ENCODE measurements at places on chromosomes 5 and 9. TPM values are rescaled to one million over a fixed set of nuclear protein-coding genes. Genes with fewer than 3 reads are reported as not detected.

The QRFP gene
- total RNA-seq, result not detected

The LPCAT1 gene
- total RNA-seq, result 33.8 TPM

The MAMDC4 gene
- total RNA-seq, result 5.1 TPM

The LCN1 gene
- not detected for total RNA-seq

The PCDHB14 gene
- 1.0 TPM for total RNA-seq

The PAPPA gene
- total RNA-seq, result 0.34 TPM

Data from dermis blood vessel endothelial cell (primary cell).